NCI-H1930 (cell line): ENCODE measurements at places on chromosomes 1 and 21.

DNA sequence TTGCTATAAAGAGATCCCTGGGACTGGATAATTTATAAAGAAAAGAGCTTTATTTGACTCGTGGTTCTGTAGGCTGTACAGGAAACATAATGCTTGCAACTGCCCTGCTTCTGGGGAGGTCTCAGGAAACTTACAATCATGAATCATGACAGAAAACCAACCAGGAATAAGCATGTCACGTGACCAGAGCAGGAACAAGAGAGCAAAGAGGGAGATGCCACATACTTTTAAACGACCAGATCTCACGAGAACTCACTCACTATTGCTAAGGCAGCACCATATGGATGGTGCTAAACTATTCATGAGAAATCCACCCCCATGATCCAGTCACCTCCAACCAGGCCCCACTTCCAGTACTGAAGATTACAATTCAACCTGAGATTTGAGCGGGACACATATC is 49.8 kb upstream of the RCC1 start:
- DNase-seq, result no peak

GRCh38 chr1:52041551-52042185 is 8.1 kb upstream of the KTI12 start:
- DNase-seq, result no peak

DNA sequence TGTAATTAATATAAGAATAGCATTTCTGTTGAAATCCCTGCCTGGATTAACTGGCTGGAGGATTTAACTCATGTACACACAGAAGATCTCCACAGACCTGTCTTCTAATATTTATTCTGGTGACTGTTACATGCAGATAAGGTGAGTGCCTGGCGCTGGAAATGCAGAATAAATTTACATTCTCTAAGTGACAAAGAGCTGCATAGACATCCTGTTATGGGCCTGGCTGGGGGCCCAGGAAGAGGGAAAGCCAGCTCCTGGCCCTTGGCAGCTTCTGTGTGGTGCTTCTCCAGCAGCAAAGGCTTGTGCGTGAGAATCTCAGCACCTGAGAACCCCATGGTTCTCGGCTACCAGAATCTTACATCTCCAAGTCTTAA is 446.6 kb downstream of the PTPRU start:
- no peak for DNase-seq

- DNase-seq, result no peak
Observed at GRCh38 chr1:148363439-148363810, 119.7 kb downstream of the PPIAL4G start.

DNA sequence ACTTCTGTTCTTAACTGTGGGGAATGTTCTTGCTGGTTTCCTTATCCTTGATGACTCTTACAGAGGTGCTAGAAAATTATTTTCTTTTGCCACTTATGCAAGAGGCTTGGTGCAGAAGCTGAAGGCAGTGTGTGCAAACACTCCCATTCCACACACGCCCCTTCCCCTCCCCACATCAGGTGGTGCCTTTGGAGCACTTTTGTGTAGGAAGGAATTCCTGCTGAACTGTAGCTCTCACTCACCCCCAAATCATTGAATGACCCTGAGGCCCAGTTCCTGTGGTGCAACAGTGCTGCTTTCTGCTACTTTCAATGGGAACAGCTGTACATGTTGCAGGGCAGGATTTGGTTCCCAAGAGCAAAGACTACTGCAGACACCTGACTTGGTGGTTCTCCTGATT is 101.8 kb downstream of the CD247 start:
- no peak for DNase-seq

GRCh38 chr1:212677573-212677972 is 22.1 kb downstream of the BATF3 start:
- no peak for DNase-seq

GRCh38 chr1:207172885-207173284 is 68.9 kb downstream of the C4BPA start:
- no peak for DNase-seq

GRCh38 chr1:1123581-1124507 is 8.0 kb upstream of the C1orf159 start:
- DNase-seq, result no peak

DNA sequence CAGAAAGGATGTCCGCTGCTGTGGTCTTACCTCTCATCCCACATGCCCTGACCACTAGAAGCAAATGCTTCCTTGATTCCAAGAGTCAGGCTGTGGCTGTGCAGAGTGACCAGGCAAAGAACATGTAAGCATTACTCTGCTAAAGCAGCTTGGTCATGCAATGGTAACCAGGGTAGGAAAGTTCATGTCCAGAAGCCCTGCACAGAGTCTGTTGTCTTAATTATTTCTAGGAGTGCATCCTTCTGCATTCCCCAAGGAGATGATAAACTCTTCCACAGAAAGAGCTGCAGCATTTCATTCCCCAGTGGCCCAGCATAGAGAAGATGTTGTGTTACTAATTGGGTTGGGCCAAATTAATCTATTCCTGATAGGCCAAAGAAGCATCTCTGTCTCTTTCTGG is 10.1 kb upstream of the UTP25 start:
- DNase-seq, result no peak

- peak; percentile 17 for DNase-seq
Observed at GRCh38 chr1:155989242-155990004, 11.1 kb upstream of the ARHGEF2 start.

DNA sequence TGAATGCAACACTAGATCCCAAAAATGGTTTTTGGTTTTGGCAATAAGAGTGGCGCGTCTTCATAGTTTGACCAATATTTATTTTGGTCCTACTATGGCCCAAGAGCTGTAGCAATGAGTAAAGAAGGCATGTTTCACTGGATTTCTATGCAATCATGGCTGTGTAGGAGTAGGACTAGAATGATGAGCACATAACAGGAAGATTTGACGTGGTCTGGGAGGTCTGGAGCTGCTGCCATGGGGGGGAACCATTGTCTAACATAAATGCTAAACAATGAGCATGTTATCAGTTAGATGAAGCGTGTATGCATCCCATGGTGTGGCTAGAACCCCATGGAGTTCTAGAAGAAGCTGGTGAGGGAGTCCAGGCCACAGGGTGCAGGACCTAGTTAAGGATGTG is 38.3 kb downstream of the OLIG1 start:
- no peak for DNase-seq

GRCh38 chr1:244789276-244789580 is 46.2 kb upstream of the COX20 start:
- DNase-seq, result no peak

GRCh38 chr1:111909030-111909429 is 80.4 kb downstream of the KCND3 start:
- peak; percentile 29 for DNase-seq

DNA sequence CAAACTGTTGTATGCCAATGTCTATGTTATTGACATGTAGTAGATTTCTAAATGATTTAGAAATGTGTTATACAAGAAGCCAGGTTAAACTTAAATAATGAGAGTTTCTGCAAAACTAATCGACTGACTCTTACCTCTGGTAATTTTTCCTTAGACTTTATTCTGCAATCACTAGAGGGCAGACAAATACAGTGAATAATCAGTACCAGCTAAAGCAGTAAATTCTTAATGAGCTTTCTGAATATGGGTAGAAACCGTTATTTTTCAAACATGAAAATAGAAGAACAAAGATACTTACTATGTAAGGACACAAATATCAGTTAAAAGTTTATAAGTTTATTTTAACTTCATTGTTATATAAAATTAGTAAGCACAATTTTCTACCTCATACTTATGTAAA is 97.9 kb upstream of the RGS1 start:
- DNase-seq, result no peak

- DNase-seq, result no peak
Observed at GRCh38 chr1:204178487-204179281, 12.5 kb upstream of the REN start.

- no peak for DNase-seq
Observed at GRCh38 chr1:209714338-209714737, 9.7 kb downstream of the HSD11B1 start.

DNA sequence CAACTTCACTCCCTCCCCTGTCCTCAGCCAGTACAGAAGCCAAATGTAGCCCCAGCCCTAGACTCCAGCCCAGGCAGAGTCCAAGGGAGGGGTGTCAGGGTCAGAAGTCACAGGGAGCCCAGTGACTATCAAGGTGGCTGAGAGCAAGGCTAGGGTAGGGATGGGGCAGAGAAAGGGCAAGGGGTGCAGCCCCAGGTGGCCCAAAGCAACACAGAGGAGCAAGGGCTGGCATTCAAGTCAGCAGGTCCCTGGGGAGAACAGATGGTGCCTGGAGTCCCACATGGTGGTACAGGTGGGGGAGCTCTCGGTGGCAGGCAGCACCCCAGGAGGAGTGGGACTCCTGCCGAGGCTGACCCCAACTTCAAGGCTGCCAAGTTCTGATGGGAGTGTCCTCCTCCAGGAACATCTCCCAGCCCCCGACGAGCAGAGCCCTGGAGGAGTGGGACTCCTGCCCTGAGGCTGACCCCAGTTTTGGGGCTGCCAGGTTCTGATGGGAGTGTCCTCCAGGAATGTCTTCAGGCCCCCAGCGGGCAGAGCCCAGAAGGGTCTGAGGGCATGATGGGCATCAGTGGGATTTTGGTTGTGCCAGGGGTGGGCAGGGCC is 3.7 kb upstream of the DVL1 start:
- DNase-seq, result no peak

DNA sequence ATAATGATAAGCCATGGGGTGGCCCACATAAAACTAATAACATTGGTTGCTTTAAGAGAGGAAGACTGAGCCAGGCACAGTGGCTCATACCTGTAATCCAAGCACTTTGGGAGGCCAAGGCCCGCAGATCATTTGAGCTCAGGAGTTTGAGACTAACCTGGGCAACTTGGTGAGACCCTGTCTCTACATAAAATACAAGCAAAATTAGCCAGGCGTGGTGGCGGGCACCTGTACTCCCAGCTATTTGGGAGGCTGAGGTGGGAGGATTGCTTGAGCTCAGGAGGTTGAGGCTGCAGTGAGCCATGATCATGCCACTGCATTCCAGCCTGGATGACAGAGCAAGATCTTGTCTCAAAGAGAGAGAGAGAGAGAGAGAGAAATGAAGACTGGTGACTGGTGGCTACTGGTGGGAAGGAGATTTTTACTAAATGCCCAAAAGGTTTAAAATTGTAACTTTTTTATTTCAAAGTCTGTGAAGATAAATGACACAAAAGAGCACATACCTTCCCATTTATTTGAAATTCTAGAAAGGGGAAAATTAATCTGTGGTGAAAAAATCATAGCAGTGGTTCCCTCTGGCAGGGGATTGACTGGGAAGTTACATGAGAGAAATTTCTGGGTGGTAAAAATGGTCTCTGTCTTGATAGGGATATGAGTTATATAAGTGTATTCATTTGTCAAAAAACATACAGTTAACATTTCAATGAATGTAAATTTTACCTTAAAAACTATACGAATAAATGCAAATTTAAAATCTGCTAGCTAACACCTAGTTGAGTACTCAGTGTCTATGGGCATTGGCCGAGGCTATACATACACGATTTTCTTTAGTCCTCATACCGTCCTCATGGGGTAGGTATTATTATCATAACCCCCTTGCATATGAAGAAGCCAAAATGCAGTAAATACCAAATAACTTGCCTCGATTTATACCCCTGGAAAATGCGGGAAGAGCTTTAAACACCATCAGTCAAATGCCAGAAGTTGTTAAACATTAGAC is 2.2 kb upstream of the NBPF1 start:
- no peak for DNase-seq

DNA sequence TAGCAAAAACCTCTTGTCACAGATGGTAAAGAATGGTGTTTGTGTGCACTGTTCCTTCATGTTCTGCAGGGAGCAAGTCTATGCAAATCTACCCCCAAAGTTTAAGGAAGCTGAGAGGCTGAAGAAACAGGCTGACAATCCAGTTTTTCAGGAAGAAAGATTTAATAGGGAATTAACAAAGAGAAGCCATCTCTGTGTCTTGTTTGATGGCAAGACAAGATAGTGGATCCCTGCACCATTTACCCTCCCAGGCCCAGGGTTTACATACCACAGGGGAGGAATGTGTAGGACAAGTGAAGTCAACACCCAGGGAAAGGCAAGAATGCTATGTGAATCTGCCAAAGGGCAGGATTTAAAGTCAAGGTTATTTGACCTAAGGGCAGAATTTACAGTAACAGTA is 48.1 kb upstream of the FNBP1L start:
- no peak for DNase-seq

- no peak for DNase-seq
Observed at GRCh38 chr1:55039342-55040082, at the start of gene PCSK9. TSS of gene PCSK9 (plus strand) at chr1:55039548. CDS start at chr1:55039838, 290 bp downstream.

DNA sequence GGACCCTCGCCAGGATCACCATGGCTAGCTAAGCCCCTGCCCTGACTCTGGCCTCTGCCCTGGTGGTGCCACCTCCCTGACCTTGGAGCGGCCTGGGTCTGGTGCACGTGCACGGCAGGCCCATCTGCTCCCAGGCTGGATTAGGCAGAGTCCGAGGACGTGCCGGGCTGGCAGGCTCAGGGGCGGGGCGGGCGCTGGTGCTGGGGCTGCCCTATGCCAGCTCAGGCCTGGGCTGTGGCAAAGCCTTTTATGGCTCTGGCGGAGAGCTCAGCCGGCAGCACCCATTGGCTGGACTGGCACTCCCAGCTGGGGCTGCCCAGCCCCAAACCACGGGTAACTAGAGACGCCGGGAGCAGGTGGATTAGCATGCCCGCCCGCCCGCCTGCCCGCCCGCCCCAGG is 17.1 kb upstream of the EDN2 start:
- no peak for DNase-seq

- DNase-seq, result no peak
Observed at GRCh38 chr1:175757381-175758015, 14.1 kb upstream of the TNR start.

- no peak for DNase-seq
Observed at GRCh38 chr1:17795081-17795809, 40.1 kb downstream of the ACTL8 start.
